ENCODE measurements at places on chromosomes 2 and 18.

DNA sequence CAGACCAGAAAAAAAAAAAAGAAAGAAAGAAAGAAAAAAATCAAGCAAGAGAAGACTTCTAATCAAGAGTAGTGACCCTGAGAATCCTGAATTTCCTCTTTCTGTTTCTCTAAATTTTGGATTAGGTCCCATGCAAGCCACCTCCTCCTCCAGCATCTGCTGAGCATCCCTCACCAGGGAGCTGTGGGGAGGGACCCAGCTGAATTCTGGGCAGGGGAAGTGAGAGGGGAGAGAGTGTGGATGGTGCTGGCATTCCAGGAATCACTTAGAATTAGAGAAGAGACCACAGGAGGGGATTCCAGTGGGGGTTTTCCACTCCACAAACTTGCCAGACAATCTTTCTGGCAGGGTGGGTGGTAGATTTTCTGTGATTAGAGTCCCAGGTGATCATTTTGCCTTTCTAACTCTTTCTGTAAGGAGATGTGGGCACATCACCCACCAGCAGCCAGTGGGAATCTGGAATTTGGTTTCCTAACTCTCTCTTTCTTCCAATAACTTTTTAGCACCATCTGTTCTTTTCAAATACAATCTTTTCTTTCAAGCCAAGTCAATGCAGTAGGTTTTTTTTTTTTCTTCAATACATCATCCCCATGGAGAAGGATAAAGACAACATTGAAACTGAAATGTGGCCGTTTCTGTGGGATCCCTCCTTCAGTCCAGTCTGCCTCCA lies 279.2 kb downstream of the CLIP4 start:
- DNase-seq: no peak

- no peak for DNase-seq
Measured at GRCh38 chr2:160358046-160358445, 135.6 kb downstream of the RBMS1 start.

DNA sequence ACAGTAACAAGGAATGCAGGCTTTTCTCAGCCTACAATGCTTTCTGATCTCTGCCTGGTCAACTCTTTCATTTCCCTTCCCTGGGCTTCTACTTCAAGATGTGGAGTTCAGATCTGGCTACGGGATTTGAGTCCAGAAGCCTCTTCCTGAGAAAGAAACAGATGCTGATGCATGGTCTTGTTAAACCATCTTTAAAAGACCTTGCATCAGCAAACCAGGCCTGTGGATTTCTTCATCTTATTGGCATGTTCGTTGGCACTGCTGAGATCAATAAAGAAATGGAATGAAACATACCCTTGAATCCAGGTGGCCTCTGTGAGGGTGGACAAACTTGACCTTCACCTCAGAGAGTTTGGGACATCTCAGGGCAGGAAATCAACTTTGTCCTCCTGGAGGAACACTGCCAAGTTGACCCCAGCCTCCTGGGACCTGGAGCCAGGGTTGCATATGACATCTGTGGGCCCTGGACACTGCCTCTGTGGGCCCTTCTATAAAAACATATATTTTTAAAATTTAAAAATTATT lies 21.4 kb downstream of the IGFBP2 start:
- no peak for DNase-seq

- DNase-seq: no peak
Measured at GRCh38 chr2:10654069-10654468, 35.7 kb downstream of the NOL10 start.

All from amniotic stem cell (primary cell).